Pulmonary artery endothelial cell (primary cell): ENCODE measurements at places on chromosomes 2 and 18. TPM values are rescaled to one million over a fixed set of nuclear protein-coding genes. Genes with fewer than 3 reads are reported as not detected.

RSAD2 gene
- 0.63 and 0.66 TPM in 2 replicates for total RNA-seq

CFC1 gene
- total RNA-seq, result not detected in 2 replicates

PLGLB2 gene
- 0.13 and 1.1 TPM in 2 replicates for total RNA-seq

TXNDC2 gene
- total RNA-seq, result under 0.01 TPM in 1 of 2 replicates, not detected in the other

ZNF804A gene
- not detected in 2 replicates for total RNA-seq
